ENCODE measurements at places on chromosomes 11 and 22.

DNA sequence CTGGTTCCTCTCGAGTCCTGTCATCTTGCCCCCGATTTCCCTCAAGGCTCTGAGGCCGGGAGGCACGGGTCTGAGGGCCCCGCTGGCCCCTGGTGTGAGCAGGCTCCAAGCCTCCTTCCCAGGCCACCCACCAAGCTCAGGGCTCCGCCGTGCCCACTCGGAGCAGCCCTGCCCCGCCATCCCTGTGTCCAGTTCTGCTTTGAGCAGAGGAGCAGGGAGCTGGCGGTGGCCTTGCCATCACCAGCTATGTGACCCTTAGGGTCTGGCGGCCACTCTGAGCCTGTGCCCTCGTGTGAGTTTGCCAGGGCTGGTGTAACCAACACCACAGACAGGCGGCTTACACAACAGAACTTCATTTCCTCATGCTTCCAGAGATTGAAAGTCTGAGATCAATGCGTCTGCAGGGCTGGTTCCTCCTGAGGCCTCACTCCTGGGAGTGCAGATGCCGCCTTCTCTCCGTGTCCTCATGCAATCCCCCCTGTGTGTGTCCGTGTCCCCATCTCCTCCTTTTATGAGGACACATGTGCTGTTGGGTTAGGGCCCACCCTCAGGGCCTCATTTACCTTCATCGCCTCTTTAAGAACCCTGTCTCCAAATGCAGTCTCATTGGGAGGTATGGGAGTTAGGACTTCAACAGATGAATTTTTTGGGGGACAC, 36.5 kb upstream of the CELSR1 start:
- DNase-seq, result no peak

- no peak for DNase-seq
These were observed 3.3 kb upstream of the FXYD6 start for GRCh38 chr11:117879516-117880480.

GRCh38 chr22:45455621-45456020, 42.1 kb downstream of the RIBC2 start:
- no peak for DNase-seq

GRCh38 chr11:29343465-29344333, 673.1 kb downstream of the KCNA4 start:
- peak; percentile 45 for DNase-seq

GRCh38 chr11:111777094-111778046, 11.2 kb upstream of the PPP2R1B start:
- DNase-seq, result no peak

DNA sequence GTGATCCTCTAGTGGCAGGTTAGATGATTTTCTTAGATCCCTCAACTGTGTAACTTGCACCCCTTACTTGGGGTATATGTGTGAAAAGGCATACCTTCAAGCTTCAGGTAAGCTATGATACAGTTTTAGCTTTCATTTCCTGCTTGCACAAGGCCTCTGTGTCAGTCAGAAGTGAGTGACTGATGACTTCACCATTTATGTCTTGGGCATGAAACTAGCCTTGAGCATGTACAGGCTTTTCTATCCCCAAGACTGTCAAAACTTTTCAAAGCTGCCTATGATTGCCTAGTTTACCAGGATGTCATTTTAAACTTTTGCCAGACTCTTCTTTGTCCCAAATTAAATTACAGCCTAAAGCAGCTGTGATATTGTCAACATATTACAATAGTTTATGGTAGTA, 286.1 kb upstream of the CNTN5 start:
- DNase-seq, result no peak

DNA sequence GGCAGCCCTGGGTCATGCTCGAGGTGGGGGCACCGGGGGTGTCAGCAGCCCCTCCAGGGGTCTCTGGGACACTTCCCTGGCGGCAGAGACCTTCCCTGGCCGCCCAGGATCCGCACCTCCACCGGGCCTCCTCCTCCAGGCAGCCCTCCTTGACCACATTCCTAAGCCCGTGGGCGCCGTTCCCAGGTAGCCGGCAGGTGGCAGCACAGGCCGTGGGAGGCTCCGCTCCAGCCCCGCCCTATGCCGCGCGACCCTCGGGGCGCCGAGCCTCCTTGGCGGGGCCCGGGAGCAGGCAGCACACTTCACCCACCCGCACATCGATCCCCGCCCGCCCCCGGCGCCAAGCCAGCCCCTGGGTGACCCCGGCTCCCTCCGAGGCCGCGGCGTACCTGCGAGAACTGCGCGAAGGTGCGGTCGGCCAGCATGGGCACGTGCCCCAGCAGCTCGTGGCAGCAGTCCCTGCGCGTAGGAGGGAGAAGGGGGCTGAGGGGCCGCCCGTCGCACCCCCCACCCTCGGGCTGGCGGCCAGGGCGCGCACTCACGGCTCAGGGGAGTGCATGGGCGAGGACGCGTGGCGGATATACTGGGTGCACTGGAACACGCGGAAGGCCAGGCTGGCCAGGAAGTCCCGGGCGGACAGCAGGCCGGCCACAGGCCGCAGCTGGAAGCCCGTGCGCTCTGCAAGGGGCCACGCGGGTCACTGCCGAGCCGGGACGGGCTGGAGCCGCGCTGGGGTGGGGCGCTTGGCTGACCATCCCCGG, 5.3 kb upstream of the INS start:
- DNase-seq, result peak; percentile 67

GRCh38 chr11:119320776-119321524, 4.0 kb upstream of the MCAM start:
- peak; percentile 67 for DNase-seq

All from activated naive CD8-positive, alpha-beta T cell treated with anti-CD3 and anti-CD28 coated beads, Interleukin-2, amount 50 U/mL, for 24 hours (primary cell).